ENCODE measurements at places on chromosomes 12 and 14.

DNA sequence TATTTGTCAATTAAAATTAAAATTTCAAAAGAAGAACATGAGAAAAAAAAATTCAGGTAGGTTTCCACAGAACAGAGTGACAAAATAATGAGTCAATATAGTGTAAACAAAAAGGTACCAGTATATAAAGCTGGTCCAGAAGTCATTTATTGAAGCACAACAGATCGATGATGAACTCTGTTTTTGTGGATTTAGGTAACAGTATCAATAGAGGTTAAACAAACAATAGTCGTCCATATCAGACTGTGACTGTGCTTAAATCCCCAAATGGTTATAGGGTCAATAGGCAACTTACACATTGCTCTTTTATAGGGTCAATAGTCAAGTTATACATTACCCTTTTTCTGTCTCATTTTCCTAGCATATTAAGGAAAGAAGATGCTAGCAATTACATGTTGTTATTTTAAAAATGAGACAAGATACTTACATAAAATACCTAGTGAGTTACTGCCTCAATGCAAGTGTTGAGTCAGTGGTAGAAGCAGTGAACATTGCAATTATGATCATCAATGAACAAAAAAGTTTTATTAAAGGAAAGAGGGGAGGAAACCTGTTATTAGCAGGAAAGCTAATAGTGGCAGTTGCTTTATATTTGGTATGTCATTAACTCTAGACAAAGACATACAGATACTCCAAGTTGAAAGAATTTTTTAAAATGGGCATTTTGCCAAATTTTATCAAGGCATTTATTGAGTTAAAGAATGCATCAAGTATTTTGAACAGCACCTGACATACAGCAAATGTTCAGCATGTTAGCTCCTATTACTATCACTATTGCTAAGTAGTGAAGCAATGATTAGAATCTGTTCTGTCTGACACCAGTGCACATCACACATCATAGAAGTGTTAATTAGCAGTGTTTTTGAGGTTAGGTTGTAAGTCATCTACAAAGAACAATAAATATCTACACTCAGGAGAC lies 102.9 kb downstream of the CCER1 start:
- DNase-seq = peak; percentile 77

DNA sequence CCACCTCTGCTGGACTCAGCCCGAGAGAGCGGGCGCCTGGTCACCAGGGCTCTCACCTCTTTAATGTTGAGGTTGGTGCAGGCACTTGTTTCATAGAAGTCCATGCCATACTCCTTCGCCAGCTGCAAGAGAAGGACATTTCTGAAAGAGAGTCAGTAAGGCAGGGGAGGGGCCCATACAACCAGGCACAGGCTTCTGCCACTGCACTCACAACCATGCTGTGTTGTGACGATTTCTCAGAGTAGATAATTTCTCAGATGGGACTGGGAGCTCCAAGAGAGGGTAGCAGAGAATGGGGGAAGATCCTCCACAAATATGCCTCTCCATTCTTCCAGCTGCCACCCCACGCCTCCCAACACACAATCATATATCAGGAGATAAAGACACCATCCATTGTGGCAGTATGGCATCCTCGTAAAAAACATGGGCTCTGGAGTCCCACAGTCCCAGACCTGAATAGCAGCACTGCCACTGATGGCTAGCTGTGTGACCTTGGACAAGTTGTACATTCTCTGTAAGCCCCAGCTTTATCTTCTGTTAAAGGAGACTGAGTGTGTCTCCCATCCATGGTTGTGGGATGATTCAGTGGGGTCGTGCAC lies 6.2 kb upstream of the GPX2 start:
- DNase-seq = no peak

GRCh38 chr12:93361151-93361919 lies 16.4 kb upstream of the NUDT4 start:
- peak; percentile 84 for DNase-seq

- no peak for DNase-seq
Measured at GRCh38 chr12:115343601-115344000, 659.6 kb upstream of the TBX3 start.

GRCh38 chr12:121376754-121377697 lies 22.9 kb upstream of the RNF34 start:
- peak; percentile 11 for DNase-seq

DNA sequence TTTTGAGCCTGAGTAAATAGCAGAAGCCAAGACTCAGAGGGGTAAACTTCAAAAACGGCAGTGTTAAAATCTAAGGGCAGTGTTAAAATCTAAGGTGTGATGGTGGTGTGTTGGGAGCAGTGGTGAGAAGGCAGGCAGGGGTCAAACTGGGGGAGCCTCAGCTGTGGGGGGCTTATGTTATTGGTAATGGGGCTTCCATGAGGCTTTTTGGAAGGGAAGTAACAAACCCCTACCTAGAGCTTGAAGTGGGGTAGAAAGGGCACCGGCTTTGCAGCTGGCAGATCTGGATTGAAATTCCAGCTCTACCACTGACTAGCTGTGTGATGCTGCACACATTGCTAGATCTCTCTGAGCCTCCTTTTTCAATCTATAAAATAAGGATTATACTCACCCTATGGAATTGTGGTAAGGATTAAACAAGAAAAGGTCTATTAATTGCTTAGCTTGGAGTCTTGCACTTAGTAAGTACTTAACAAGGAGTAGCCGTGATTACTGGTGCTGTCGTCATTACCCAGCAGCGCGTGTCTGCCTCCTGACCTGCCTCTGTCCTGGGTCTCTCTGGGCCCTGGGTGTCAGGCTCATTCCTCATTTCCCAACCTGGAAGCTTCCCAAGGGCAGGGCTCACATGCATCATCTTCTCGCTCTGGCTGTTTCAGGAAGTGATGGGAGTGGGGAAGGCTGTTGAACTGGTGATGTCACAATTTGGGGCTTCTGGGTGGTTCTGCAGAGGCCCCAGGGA lies 18.5 kb upstream of the KRT80 start:
- no peak for DNase-seq
